ENCODE measurements at places on chromosomes 6 and 20.

GRCh38 chr6:20408851-20409250 is 7.2 kb downstream of the E2F3 start:
- DNase-seq = no peak

- DNase-seq = no peak
Observed at GRCh38 chr6:1312203-1312472, 240 bp downstream of the FOXQ1 start.

DNA sequence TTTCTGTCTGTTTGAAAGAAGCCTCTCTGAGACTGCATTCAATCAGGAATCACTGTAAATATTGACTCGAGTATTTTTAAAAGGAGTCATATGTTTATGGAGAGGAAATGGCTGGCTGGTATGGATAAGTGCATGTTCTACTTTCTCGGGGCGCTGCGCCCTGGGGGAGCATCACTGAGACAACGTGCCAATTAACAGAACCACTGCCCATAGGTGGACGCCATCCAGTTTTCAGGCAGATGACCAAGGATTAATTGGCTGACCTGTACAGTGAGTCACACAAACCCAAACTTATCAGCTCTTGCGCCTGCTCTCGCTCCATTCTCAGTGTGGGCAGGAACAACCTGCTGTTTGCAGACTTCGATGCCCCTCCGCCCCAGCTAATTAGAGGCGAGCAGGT is 571.2 kb downstream of the QKI start:
- DNase-seq = no peak

DNA sequence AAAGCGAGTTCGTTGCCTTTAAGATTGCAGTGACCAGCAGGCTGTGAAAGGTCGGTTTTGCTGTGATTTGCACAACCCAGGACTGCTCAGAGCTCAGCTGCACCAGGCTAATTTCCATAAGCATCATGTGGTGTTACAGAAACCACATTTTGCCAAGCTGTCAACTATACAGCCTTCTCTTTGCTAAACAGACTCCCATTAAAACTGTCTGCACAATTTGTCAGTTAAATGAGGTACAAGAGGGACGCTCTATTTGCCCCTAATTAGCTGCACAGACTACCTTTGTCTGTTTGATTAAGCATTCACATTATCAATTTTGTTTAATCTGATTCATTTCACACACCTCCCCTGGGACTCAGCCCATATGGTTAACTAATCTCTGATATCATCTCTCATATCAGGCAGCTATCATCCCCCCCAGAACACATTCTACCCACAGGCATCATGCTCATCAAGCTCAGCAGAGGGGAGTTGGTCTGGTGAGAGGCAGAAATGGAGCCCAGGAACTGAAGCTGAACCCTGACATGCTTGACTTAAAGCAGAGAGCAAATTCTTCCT is 62.1 kb downstream of the OLIG3 start:
- no peak for DNase-seq

GRCh38 chr6:72968704-72969103 is 256.6 kb downstream of the KHDC1L start:
- DNase-seq = no peak

DNA sequence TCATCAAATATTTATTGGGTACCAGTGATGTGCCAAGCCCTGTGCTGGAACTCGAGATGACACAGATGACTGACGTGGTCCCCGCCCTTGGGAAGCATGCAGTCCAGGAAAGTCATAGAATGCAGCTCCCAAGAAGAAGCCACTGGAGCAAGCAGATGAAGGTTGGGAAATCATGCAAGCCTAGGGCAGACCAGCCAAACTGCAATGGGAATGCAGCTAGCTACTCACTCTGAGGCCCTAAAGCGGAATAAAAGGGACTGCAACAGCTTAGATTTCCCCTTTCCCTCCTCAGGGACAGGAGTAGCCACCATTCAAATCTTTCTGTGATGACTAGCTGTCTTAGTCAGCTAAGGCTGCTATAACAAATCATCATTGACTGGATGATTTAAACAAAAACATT is 152.2 kb downstream of the MAFB start:
- DNase-seq = no peak

DNA sequence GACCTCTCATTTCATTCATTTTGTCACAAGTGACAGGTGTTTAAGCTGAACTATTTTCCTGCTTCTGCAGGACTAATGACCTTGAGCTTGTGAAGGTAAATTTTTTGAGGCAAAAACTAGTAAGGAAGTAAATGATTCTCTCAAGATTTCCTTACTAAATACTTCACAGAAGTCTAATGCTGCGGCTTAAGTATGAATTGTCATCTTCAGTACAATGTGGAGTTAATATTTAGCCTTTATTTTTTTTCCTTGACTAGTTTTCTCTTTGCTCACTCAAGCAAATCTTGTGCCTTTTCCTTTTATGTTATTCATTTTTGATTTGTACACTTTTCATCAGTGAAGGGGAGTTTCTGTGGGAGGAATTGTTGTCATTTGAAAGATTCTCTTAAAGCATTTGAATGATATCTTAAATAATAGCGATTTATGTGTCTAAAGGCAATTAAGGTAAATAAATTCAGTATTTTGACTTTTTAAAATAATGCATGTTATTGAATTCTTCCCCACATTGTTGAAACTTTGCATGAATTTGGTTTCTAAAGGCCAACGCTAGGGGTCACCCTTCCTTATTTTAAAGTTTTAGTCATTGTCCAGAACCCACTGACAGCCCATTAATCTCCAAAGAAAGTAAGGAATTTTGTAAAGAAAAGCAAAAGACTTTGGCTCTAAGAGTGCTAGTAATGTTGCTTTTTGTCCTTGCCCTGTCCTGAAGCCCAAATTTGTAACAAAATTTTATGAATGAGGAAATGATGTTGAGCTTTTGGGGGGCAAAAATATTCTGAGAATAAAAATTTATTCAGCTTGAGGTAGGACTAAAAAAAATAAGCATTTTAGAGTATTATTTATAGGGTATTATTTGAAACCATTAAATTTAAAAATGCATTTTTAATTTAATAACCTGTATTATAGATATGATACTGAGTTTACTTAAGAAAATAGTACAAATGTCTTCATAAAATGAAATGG is 157.4 kb upstream of the LAMA2 start:
- DNase-seq = peak; percentile 3

GRCh38 chr6:26284537-26285142 is 80.4 kb upstream of the BTN3A2 start:
- DNase-seq = no peak

DNA sequence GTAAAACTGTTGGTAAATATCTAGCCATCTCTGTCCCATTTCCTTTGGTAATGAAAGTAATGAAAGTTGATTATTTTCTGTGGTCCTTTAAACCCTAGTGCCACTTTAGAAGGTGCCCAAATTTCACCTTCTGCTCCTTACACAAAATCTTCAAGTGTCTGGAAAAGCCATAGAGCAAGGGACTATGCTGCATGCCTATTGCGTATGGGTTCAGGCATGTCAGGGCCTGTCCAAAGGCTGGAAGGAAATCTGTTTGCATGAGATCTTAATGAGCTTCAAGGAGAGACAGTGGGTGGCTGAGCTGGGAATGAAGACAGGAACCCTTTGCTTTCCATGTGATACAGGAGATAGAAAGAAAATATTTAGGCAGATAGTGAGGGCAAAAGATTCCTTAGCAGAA is 66.6 kb upstream of the CCN6 start:
- no peak for DNase-seq

DNA sequence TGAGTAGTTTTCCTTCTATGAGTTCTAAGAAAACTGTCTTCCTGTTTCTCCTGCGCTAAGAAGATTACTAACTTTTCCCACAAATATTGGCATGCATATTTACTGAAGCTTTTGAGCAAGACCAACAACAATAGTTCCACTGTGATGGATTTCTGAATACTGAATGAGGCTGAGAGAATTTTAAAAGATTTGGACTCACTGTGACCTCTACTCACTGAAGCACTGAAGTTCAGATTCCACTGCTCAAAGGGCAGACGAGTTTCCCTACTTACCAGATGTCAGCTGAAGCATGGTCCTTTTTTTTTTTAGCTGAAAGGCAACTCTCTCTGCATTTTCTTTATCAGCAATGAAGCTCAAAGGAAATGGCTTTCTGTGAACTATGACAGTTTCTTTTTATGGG is 718.5 kb downstream of the RFPL4B start:
- DNase-seq = no peak

DNA sequence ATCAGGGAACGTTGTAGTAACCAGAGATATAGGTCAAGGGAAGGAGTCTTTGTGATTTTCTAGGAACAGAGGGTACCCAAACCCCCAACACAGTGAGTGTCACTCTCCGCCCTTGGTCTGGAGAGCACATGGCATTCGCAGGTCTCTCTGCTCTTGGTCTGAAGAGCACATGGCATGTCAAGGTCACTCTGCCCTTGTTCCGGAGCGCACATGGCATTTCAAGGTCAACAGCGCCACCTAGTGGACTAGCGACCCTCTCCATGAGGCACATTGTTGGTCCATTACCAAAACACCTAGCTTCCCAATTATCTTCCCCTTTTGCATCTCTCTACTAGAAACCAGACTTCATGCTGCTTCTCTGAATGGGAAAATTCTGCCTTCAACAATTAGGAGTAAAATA is 260.0 kb downstream of the C6orf118 start:
- no peak for DNase-seq

- DNase-seq = no peak
Observed at GRCh38 chr6:24950218-24950941, 14.6 kb upstream of the RIPOR2 start.

DNA sequence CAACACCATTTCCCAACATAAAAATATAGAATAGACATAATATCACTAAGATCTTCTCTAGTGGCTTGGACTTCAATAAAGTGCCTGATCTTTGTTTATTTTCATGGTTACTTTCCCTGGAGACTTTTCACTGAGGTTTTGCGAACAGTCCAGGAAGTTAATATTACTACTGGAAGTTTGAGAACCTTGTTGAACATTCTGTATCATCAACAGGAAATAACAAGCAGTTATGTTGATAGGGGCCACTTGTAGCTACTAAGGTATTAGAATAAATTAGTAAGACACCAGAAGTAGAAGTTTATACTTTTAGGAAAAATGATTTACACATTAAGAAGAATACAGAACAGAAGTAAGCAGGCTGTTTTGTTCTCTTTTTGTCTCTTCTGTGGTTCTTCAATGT is 180.2 kb downstream of the TFAP2B start:
- DNase-seq = no peak

- no peak for DNase-seq
Observed at GRCh38 chr6:27922949-27923348, 10.8 kb upstream of the OR2B2 start.

DNA sequence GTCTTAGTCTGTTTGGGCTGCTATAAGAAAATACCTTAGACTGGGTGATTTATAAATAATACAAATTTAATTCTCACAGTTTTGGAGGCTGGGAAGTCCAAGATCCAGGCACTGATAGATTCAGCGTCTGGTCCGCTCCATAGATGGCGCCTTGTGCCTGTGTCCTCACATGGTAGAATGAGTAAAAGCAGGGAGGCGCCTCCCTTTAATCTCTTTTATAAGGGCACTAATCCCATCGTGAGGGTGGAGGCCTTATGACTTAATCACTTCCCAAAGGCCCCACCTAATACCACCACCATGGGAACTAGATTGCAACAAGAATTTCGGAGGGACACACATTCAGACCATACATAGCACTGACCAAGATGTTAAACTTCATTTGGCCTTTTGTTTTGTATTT is 91.2 kb upstream of the TMEM181 start:
- DNase-seq = peak; percentile 16

- no peak for DNase-seq
Observed at GRCh38 chr6:11384531-11385309, 152.3 kb upstream of the NEDD9 start.

DNA sequence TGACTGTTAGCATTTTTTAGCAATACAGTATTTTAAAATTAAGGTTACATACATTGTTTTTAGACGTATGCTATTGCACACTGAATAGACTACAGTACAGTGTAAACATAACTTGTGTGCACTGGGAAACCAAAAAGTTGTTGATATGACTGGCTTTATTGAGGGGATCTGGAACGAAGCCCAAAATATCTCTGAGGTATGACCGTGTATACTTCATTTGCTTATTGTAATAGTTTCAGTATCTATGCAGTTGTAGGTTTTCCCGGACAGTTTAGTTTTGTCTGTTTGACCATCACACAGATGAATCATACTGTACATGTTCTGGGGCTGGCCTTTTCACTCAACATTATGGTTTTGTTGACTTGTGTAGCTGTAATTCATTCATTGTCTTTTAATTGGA is 6.9 kb upstream of the ZBTB12 start:
- DNase-seq = peak; percentile 52

DNA sequence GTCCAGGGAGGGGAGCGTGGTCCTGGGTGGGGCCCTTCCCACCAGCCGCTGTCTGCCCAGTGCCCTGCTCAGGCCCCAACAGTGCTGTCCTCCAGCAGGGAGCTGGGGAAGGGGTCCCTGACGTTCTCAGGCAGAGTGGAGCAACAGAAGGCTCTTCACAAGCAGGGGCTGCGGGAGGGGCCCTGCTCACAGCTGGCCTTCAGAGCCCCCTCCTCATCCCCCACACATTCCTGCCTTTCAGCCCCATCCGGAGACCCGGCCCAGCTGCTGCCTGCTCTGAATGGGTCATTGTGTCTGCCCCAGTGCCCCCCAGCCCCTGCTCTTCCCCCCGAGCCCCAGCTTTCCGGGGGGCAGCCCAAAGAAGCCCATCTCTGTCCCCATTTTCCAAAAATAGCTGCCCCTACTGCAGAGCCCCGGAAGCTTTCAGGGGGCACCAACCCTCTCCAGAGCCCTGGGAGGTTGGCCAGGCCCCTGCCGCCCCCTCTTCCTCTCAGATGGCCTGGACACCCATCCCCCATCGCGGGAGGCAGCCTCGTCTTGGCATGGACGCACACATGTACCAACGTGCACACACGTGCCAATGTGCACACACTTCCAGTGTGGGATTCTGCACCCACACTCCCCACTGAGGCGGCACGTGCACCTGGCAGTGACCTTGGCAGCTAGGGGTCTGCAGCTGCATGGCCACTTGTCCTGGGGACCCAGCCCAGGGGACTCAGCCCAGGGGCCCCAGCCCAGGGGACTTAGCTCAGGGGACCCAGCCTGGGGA is 3.7 kb downstream of the COL20A1 start:
- DNase-seq = no peak

DNA sequence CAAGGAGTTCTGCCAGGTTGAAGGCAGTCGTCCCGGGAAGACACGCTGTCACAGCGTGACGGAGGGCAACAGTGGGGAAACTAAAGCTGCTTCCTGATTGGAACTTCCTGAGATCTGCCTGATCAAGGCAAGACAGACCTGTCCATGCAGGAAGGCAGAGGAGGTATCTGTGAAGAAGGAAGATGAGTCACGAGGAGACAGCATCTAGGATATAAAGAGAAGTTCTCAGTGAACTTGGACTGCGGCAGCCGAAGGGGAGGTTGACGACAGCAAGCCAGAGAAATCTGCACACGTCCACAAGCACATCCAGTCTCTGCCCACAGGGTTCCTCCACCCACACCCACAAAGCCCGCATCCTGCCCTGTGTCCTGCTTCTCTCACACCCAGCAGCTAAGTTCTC is 38.6 kb downstream of the PREP start:
- no peak for DNase-seq

DNA sequence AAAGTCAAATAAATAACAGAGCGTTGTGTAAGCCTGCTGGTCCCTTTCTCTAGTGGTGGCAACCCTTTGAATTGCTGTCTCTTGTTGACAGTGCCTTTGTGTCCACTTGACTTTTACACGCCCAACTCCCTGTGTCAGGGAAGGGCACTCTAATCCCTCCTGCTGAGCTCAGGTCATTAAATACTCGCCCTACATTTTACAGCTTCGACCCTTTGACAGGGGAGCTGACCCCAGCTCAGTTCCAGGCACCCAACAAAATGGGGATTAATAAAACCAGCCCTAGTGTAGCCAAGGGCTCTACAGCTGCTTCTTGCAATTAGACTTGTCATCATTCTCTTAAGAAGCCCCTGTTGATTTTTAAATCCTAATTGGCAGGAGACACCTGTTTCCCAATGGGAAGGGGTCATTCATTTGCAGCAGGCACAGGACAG is 308.2 kb downstream of the EYA4 start:
- no peak for DNase-seq

Measured in NCI-H1930 (cell line).